SK-N-MC (cell line): ENCODE measurements at places on chromosomes 2 and 18.

DNA sequence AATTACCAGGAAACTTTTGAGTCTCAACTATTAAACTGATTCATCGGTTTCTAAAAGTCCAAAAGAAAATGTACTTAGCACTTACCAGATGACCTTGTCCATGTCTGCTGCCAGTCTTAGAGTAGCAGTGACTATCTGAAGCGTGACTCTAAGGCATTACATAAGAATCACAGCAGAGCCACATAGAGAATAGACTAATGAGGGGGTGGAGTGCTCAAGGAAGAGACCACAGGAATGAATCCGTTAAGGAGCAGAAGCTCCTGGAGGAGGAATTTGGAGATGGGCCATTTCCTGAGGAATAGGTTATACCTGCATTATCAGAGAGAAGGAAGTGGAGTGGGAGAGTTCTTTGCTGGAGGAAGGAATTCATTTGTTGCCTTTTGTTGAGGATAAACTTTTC, 116.0 kb downstream of the MAP3K20 start:
- DNase-seq = no peak

- DNase-seq = no peak
These were observed 1.3 kb downstream of the SDC1 start for GRCh38 chr2:20223407-20224163.

GRCh38 chr2:17736989-17737388, 16.6 kb downstream of the SMC6 start:
- DNase-seq = no peak

DNA sequence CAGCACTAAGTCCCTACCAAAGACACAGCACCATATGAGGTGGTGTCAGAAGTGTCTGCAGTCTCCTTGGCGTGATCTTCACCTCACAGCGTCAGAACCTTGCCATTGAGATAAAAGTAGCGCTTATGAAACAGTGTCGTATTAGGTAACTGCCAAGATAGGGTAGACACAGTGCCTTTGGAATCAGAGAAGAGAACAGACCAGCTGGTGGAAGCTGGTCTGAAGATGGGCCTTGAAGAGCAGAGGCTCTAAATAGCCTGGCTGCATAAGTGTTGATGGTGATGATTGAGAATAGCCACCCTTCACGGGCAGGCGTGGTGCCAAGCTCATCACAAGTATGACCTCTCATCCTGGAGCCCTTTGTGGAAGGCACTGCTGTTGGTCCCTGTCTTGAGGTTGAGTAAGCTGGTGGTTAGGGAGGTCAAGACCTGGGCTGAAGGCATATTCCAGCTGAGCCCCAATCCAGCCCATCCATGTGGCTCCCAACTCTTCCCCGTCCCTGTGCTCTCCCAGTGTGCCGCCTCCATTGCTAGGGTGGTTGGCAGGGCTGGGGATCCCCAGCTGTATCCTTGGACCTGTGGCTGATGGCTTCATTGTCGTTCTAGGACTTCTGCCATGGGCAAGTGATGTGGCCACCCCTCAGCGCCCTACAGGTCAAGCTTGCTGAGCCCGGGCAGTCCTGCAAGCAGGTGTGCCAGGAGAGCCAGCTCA, 187.4 kb downstream of the MGAT5 start:
- DNase-seq = no peak

DNA sequence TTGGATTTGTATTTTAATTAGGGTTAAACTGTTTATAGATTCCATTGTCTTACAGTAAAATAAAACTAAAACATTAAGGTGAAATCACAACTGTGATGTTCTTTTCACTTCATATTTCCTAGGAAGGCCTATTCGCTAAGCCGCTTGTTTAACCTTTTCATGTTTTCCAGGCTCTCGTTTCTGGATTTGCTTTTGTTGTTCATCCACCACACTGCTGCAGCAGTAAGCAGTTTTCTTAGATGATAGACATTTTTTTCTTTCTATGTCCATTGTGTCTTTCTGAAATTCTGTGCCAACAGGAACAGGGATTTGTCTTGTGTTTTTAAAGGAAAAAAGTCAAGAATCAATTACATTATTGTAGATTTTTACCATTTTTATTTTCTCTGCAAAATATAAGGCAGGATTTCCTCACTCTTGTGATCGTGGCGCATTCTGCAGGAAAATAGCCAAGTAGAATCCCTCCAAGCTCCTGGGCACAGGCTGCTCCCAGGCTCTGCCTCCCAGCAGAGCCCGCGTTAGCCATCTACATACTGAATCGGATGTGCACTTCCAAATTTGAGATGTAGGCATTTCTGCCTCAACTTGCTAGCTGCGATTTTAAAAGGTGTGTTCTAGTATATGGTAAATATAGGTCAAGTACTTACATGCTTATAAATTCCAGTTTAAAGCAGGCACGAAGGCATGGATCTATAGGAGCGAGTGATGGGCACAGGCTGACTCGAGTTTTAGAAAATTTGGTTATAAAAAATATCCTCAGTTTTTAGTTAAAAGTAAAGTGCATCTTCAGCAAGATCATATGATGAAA, 10.2 kb downstream of the TSHZ1 start:
- no peak for DNase-seq
